Omental fat pad (tissue), 4 donors: ENCODE measurements at places on chromosomes 7 and 10.

GRCh38 chr7:94451187-94451586 is 56.5 kb downstream of the COL1A2 start:
- DNase-seq, result no peak

DNA sequence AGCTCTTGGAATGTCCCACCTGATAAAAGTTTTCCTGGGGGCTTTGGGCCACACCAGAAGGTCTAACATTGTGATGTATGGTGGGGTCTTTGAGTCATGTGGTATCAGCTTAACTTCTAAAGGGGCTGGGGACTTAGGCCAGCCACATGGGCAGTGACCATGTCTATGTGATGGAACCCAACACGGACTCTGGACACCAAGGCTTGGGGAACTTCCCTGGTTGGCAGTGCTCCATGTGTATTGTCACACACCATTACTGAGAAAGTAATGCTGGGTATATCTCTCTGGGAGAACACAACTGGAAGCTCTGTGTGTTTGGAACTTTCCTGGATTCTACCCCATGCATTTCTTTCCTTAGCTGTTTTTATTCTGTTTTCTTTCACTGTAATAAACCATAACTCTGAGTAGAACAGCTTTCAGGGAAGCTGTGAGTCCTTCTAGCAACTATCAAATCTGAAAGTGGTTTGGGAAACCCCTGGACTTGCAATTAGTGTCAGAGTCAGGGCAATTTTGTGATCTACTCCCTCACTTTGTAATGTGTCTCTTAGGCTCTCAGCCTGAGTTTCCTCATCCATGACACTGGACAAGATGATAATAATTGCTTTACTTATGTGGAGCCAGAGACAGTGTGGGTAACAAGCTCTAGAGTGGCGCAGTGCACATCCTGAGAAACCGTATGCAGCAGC is 28.4 kb upstream of the AGK start:
- no peak for DNase-seq

DNA sequence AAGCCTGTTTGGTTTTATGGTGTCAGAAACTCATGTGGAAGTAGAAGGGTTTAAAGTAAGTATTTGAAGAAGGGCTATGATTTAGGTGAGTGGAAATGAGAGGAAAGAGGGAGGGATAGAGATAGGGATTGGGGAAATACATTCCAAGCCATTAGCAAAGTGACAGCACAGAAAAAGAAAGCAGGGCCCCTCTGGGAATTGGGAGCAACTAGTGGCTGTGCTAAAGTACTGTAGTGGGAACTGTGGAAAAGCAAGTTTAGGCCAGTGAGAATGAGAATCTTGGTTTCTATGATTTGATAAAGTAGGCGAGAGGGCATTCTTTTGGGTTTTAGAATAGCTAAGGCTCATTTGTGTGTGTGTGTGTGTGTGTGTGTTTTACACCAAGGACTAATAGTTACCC is 5.0 kb downstream of the PRKG1 start:
- DNase-seq, result no peak

GRCh38 chr7:30745261-30745941 is 6.5 kb upstream of the INMT start:
- no peak for DNase-seq

GRCh38 chr10:120586471-120586872 is 129.4 kb downstream of the PLPP4 start:
- DNase-seq, result no peak
